ENCODE measurements at places on chromosomes 16 and 17.

DNA sequence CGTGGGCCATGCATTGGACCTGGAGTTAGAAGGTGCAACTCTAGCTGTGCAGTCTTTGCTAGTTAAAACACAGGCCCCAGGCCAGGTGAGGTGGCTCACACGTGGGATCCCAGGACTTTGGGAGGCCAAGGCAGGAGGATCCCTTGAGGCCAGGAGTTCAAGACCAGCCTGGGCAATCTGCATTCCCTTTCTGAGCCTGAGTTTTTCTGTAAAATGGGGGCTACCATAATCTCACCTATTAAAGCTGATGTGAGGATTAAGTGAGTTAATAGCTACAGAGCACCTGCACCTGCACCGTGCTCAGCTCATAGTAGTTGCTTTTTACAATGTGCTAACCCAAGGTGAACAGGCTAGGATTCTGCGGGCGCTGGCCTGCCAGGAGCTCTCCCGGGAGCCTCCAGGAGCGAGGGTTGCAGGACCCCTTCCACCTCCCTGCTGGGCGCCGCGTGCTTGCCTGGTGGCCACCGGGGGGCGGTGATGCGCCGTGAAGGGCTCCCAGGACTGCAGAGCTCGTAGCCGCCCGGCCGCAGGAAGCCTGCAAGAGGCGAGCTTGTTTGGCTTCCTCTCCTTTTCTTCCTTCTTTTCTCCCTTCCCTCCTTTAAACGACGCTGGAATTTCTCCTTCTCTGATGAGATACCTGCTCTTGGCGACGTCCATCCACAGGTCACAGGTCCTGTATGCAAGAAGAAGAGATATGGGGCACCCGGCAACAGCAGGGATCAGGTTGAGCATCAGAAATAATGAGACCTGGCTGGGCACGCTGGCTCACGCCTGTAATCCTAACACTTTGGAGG, 51.3 kb downstream of the ZFP90 start:
- peak; percentile 54 for DNase-seq

GRCh38 chr17:17648762-17649161, 32.5 kb upstream of the RAI1 start:
- DNase-seq = no peak

GRCh38 chr17:71398800-71399219, 722.0 kb upstream of the SOX9 start:
- DNase-seq = no peak

GRCh38 chr16:86060381-86061317, 161.7 kb downstream of the IRF8 start:
- no peak for DNase-seq

DNA sequence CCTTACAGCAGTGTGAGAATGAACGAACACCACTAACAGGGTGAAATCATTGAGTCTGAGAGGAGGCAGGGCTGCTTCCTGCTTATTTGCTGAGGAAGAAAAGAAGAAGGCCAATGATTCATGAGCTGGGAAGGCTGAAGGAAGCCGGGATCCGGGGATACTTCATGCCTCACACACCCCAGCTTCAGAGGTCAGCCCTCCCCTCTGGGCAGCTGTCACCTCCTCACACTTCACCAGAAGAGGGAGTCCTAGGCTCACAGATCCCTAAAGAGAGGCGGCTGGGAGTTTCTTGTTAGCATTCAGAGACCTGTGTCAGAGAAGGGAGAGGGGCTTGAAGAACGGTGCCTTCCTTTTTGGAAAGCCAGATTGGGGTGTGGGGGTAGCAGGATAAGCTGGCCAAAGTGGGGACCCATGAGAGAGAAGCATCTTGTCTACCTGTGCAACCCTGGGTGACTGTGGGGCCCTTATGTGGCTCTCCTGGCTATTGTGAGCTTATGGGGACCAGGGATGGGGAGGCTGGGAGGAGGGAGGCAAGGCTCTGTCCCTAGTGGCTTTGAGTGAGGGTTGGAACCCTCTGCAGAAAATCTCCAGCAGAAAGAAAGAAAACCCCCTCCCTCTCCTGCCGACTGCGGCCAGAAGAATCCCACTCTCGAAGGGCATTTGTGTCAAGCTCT, 94.6 kb downstream of the RGS9 start:
- DNase-seq = peak; percentile 79

GRCh38 chr16:62036802-62037135, 531 bp upstream of the CDH8 start:
- DNase-seq = no peak

- DNase-seq = no peak
These were observed 49.2 kb upstream of the STH start for GRCh38 chr17:45949755-45950320.

- DNase-seq = no peak
These were observed 4.0 kb upstream of the MEAK7 start for GRCh38 chr16:84508502-84508901.

DNA sequence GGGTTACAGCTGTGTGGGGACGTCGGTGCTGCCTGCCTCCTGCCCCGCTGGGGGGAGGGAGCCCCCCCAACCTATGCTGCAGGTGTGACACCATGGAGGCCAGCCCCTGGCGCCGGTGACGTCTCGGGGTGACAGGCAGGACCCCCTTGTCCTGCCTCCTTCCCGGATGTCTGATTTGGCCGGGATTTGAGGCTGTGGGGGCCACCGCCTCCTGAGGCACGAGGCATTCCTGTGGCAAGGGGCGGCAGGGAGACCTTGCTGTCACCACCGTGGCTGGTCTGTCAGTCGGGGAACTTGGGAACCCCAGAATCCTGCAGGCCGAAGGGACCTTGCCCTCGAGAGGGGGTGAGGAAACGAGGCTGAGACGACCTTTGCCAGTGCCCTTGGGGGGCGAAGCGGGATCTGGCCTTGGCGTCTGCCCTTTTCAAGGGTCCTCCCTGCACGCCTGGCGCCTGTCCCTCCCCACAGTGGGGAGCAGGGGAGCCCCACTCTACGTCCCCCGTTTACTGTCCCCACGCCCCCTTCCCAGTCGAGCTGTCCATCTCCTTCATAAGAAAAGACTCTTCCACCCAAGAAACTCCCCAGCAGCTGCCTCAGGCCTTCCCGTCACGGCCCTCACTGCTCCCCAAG, 74.4 kb downstream of the METRNL start:
- no peak for DNase-seq

DNA sequence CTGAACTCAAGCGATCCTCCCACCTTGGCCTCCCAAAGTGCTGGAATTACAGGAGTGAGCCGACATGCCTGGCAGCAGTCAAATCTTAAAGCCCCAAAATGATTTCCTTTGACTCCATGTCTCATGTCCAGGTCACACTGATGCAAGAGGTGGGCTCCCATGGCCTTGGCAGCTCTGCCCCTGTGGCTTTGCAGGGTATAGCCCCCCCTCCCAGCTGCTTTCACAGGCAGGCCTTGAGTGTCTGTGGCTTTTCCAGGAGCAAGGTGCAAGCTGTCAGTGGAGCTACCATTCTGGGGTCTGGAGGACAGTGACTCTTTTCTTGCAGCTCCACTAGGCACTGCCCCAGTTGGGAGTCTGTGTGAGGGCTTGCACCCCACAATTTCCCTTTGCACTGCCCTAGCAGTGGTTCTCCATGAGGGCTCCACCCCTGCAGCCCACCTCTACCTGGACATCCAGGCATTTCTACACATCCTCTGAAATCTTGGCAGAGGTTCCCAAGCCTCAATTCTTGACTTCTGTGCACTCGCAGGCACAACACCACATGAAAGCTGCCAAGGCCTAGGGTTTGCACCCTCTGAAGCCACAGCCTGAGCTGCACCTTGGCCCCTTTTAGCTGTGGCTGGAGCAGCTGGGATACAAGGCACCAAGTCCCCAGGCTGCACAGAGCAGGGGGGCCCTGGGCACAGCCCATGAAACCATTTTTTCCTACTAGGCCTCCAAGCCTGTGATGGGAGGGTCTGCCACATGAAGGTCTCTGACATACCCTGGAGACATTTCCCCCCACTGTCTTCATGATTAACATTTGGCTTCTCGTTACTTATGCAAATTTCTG, 79.3 kb upstream of the ARL4D start:
- DNase-seq = no peak

GRCh38 chr17:67196422-67196821, 48.6 kb downstream of the HELZ start:
- no peak for DNase-seq

- peak; percentile 63 for DNase-seq
These were observed 13.4 kb upstream of the ATP5MC1 start for GRCh38 chr17:48878920-48879898.

DNA sequence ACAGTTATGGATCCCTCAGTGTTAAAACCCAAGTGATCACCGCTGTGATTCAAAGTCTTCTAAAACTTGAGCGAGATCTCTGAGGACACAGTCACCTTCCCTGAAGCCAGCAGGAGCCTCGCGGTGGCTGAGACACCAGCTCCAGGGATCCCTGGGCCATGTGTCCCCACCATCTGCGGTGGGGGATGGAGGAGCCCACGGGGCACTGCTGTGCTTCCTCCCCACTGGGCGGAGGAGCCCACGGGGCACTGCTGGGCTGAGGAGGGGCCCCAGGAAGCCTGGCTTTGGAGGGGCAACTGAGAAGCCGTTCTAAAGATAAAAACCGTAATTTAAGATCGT, 65.7 kb upstream of the METRNL start:
- DNase-seq = no peak

DNA sequence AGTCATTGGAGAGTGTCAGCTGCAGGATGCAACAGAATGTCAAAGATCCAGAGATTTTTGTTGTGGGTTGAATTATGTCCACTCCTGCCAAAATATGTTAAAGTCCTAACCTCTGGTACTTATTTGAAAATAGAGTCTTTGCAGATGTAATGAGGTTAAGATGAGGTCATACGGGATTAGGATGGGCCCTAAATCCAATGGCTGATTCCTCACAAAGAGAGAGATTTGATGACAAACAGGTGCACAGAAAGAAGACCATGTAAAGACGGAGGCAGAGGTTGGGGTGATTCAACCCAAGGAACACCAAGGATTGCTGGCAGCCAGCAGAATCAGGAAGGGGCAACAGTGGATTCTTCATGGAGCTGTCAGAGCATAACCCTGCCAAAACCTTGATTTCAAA, 34.5 kb upstream of the USP22 start:
- DNase-seq = no peak

DNA sequence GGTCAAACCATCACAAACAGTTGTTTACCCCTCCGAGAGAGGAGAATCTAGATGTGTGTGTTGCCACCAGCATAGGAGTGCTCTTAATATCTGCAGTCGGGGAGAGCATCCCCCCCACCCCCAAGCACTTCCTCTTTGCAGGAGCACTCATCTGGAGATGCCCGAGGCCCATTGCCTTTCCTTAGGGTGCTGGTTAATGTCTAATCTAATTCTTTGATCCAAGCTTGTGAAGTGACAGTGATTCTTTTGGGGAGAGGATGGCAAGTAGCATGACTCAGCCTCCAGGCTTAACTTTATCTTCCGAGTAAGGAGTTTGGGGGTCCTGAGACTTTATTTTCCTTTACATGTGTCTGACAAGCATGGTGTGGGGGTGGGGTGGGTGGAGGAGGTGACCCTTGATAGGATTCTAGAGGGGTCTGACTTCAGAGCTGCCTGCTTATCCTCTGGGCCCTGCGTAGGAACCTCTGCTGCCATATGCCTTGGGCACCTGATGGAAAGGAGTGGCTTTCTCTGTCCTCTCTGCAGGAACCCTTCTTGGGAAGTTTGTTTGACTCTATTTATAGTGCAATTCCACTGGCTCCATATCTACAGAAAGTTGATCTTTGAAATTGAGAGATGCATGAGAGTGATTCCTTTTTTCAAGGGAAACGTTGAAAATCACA, 207.1 kb downstream of the SPECC1 start:
- DNase-seq = no peak

- DNase-seq = no peak
These were observed 25.5 kb downstream of the MYO18A start for GRCh38 chr17:29154516-29155226.

DNA sequence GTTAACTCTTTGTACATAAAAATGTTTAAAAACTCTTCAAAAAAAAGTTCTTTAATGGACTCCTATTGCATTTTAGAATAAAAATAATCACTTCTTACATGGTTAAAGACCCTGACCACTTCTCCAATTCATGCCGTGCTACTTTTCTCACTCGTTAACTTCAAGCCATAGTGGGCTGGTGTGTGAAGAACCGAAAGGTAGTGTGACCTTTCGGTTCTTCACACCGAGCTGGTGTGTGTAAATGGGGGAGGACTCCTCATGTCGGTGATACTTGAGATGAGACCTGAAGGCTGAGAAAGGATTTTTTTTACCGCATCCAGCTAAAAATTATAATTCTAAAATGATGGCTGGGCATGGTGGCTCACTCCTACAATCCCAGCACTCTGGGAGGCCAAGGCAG, 22.1 kb downstream of the RFFL start:
- no peak for DNase-seq

GRCh38 chr16:50697881-50698767, 4.7 kb downstream of the NOD2 start:
- no peak for DNase-seq

- no peak for DNase-seq
These were observed 16.7 kb downstream of the ADGRG1 start for GRCh38 chr16:57645169-57645568.

DNA sequence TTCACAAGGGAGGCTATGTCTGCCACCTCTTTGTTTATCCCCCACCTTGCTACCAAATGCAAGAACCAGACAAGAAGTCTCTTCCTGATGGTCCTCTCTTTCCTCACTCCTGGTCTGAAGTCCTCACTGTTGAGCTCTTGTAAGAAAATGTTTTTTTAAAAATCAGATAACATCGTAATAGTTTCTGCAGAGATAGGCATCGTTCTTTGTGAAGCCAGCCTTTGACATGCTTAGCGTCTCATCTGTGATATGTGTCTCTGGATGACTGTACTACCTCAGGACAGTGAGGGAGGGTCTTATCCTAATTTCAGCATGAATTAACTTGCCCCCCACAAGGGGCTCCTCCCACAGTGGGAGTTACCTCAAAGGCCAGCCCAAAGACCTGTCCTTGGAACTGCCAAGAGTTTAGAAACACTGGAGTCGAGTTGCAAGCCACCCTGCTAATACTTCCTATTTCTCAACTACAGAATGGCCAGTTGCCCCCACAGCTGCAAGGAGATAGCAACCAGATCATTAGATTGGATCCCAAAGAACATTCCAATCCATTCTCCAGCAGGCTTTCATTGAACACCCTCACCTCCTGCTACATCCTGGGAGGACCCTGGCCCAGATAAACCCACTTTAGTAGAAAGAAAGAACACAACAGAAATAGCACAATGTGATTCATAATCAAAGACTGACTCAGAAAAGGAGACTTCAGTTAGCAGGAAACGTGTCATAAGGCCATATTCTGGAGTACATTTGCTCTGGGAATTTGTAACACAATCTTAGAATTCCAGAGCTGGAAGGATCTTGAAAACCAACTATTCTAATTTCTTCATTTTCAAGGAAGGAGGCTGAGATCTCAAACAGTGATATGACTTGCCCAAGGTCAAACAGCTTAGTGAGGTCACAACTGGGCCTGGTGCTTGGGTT, 151.0 kb downstream of the IRX3 start:
- DNase-seq = no peak

- no peak for DNase-seq
These were observed 982 bp upstream of the ENPP7 start for GRCh38 chr17:79729761-79730160.

GRCh38 chr16:89099905-89100304, 6.3 kb downstream of the ACSF3 start:
- no peak for DNase-seq

GRCh38 chr17:69235338-69236058, 6.9 kb upstream of the ABCA10 start:
- peak; percentile 41 for DNase-seq

GRCh38 chr16:1169285-1170075, 16.6 kb downstream of the CACNA1H start:
- DNase-seq = no peak

GRCh38 chr16:67841198-67841815, 813 bp upstream of the THAP11 start:
- no peak for DNase-seq

- peak; percentile 35 for DNase-seq
These were observed 11.9 kb upstream of the TM4SF5 start for GRCh38 chr17:4759776-4760236.
